M059J (cell line): ENCODE measurements at places on chromosomes 6 and 20.

DNA sequence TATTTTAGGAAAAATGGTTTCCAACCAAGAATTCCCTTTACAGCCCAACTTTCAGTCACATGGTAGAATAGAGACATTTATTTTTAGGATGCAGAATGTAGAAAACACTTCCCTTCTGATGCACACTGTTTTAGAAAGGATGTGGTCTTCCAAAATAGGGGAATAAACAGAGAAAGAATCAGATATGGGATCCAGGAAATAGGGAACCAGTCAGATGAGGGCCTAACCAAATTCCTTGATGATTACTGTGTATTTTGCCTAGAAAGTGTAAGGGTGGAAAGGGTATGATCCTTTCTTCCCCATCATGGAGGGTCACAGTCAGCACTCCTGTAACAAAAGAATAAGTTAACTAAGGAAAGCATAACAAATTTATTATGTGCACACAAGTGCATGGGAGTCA is 27.4 kb downstream of the SLX4IP start:
- DNase-seq = peak; percentile 50

DNA sequence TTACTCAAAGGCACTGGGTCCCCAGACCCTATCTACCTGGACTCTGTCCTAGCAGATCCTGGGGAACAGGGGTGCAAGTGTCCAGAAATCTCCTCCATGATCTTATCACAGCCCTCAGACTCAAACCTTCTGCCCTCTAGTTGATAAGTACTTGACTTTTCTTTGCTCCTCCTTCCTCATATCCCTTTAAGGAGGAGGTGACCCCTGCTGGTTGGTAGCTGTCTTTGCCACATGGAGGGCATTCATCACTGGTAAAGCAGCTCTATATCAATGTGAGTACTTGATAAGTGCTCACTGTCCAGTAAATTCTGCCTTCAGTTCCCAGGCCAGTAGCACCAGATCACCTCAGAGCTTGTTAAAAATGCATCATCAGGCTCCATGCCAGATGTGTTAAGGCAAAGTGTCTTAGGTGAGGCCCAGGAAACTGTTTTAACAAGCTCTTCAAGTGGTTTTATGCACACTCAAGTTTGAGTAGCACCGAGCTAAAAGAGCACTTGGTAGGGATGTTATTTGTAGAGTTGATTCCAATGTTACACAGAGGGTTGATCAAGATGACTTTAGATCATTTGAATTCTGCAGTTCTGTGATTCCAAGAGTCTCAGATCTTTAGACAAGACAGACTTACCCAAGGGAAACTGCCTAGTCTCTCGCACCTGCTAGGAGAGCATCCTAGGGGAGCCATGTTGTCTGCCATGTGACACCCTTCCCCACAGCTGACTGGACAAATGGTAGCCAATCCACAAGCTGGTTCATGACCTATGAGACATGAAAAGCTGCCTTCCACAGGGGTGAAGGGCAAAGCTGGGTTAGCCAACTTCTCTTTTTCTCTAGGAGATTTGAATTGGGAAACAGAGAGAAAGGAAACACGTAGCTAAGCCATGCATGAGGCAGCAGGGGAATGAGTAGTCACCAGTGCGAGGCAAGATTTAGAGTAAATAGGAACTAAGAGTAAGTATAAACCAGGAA is 18.6 kb downstream of the TREML2 start:
- DNase-seq = peak; percentile 54

DNA sequence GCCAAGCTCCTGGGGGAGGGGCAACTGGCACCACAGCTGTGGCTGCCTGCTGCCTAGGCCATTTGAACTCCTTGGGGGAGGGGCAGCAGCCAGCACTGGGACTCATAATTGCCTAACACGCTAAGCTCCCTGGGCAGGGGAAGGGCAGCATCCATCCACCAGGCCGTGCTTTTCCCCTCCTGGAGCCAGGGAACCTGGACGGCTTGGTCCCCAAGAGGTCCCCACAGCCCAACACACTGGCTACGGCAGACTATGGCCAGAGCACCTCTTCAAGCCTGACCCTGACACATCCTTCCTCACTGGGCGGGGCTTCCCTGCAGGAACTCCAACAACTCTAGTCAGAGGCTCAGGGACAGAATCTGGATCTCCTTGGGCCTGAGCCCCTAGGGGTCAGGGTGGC is 269.4 kb downstream of the RNF144B start:
- no peak for DNase-seq

DNA sequence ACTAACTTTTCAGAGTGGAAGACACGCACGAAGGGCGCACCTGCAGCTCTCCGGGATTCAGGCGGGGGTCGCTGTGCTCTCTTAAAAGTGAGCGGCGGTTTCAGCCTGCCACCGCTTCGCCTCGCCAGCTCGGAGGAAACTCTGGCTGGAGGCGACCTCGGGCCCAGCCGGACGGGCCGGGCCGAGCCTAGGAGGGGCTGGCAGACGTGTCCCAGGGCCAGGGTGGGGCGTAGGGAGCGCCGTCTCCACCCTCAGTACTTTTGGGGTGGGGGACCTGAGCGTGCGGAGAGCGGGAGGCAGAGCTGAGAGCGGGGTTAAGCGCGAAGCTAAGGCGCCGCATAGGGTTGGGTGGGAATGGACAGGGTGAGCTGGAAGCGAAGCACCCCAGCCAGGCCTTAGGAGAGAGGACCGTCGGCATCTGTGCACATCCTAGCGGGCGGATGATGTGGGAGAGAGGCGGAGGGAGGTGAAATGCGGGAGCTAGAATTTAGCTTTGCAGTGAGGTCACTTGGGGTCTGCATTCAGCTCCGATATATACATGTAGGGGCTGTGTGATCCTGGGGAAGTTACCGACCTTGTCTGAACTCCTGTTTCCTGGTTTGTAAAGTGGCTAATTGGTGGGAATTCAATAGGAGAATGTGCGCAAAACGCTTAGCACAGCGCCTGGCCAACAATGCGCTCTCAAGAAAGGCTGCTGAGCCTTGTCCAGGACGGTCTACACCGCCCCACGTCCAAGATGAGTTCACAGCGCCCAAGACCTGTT is 6.5 kb upstream of the TFAP2A start:
- no peak for DNase-seq

DNA sequence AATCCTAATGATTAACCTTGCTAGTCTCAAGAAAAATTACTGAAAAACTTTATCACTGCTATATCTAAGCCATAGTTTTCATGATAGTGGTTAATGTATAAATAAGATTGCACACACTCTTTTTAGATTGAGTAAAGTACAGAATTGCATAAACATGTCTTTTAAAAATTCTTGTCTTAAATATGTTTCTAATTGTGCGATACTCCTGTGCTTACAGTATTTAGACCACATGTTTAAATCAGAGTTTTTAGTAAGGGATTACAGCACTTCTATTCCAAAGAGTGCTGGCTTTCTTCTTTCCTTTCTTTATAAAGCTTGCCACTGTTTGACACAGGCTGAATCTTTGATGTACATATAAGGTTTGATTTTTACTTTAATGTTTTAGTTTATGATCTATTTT is 36.8 kb upstream of the RGS17 start:
- no peak for DNase-seq

DNA sequence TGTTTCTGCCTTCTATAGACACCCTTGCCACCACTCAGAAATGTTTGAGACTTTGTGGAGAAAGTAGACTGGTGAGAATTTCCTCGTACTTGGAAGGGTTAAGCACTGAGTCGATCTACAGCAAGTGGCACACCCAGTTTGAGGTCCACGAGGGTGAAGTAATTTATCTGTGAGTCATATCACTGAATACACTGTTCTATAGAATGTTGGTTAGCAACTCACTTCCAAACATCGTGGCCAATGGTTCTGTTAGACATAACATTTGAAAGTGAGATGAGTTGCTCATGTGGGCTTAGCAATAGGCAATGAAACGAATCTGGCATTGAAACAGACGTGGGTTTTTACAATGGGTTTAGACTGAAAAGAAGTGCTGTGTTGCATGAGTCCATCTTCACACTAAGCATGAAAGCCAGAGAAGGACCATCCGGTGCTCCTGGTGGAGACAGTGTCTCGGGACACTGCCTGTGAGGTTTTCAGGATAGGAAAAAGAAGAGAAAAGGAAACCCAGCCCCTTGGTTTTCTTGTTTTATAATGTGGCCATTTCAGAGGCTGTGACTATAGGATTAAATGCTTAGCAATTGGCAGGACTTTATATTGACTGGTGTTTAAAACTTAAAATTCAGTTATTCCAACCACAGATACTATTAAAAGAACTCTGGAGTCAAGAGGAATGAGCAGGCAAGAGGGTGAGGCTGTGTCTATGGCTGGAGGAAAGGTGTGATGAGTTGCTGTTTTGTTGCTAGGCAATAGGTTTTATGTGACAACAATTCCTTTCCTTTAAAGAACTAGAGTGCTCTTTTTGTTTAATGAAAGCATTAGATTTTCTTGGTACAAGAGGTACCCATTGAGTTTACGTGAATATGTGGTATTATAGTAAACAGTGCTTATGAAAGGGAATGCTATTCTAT is 31.0 kb upstream of the EZR start:
- peak; percentile 96 for DNase-seq

DNA sequence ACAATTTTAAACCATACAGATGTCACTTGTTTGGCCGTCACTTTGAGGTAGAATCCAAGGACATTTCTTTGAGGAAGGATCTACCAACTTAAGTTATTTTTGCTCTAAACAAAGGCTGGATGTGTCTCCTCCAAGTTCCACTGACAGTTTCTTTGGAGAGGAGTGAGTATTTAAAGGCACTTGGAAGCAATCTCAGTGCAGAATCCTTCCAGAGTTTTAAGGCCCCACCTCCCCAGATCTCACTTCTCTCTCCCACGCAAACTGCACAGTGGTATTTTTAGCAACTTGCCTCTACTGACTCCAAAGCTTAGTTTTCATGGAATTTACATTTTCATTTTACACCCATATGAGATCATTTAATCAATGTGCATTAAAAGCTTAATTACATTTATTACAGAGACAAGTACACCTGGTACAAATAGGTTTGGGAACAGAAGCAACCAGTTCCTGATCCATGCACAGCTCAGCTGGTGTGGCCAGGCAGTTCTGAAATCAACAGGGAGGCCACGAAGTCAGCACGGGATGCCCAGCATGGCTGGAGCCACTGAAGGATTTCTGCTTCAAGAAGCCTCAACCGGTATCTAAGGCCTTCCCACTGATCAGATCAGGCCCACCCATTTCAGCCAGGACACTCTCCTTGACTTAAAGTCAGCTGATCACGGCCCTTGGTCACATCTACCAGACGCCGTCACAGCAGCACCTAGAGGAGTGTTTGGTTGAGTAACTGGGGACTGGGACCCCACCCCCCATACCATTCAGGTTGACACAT is 109.8 kb downstream of the SYCP2 start:
- no peak for DNase-seq

DNA sequence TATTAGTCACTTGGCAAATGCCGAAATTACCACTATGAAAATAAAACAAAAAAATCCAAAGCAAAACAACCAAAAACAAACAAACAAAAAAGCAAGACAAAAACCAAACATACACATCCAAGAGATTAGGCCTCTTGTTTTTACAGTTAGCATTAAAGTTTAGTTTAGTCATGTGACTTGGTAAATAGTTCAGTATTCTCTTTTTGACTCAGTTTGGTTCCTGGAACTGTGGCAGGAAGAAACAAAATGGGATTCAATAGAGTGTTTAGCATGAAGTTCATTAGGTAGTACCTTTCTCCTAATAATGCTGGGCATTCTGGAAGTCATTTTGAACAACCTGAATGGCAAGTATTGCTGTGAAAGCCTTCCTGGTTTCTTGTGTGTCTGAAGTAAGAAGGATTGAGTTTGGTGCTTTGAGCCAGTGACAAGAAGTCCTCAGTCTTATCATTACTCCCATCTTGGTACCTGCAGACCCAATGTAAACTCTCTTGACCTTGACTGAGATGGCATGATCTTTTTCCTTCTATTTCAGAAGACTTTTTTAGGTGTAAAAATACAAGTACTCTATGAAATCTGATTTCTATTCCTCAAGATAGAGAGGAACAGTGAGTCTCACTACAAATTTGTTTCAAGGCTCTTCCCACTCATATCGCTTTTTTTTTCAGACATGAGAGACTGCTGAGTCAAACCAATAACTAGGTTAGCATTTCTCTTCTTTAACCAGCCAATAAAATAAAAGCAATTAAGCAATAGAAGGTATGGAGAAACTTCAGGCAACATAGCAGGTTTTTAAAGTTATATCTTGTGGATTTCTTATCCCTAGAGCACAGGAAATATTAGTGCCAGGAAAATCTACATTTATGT is 223.6 kb upstream of the PREP start:
- DNase-seq = no peak

- no peak for DNase-seq
Observed at GRCh38 chr6:170443151-170443662, 109.9 kb downstream of the PSMB1 start.
